ENCODE measurements at places on chromosomes 3 and 15.
A peak's percentile ranks its signal among the peaks of the same experiment; 100 is the strongest.

- no peak for DNase-seq
These were observed 318.5 kb upstream of the ADAMTS9 start for GRCh38 chr3:65006300-65006739.

DNA sequence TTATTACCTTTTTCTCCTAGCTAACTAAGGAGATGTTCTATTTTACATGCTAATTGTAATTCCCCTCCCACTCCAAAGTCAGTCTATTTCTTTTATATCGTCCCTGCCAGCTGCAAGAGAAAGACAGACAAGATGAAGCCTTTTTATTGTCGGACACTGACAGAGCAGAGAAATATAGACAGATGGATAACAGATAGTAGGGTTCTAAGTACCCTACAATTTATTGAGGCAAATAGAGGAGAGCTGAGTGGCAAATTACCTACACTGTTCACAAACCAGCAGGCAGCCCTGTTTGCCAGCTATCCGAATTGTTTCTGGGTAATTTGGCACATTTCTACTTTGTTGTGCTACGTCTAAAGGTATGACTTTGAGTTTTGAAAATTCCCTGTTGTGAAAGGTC lies 392.3 kb upstream of the ZNF717 start:
- DNase-seq = no peak

DNA sequence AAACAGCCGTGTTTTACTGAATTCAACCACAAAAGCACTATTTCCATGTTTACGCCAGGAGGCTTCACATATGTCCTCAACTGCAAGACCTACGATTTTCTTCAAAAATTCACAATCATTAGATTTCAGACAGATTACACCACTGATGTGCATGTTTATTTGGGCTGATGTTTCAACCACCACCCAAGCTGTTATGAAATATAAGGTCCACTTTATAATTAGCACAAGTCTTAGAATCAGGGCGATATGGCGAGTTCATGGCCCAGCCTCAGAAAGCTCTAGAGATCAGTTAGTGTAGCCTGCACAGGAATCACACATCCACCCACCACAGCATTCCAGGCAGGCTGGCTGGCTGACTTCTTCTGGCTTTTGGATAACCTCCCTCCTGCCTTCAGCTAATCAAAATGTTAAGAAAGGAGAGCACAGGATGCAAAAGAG lies 15.4 kb downstream of the SH3BP5 start:
- no peak for DNase-seq

DNA sequence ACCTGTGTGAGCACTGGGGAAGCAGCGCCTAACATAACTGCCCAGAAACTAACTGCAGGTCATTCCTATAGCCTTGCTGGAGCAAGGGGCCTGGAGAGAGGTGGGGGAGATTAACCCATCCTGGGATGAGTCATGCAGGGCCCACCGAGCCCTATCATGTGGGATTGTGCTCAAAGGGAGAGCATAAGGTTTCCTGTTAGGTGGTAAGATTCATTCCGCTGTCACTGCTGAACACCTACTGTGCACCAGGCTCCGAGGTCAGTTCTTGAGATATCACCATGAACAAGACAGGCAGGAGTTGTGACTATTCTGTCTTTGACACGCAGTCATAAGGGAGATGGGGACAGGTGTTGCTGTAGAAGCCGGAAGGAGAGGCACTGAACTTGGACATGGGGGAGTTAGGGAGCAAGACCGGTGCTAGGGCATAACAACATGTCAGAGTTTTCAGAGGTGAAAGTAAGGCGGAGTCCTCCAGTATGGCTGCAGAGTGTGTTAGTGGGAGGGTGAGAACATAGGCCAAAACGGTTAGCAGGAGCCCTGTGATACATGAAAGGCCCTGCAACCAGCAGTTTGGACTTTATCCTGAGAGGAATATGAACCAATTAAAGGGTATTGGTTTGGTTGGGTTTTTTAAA lies 2.4 kb downstream of the SLC25A38 start:
- no peak for DNase-seq

GRCh38 chr3:194139814-194140391 lies 4.0 kb downstream of the HES1 start:
- DNase-seq = no peak

GRCh38 chr3:160106905-160107861 lies 118.0 kb upstream of the C3orf80 start:
- no peak for DNase-seq

- no peak for DNase-seq
These were observed 139.3 kb downstream of the SERPINI1 start for GRCh38 chr3:167874671-167875372.

- no peak for DNase-seq
These were observed 972.5 kb downstream of the GBE1 start for GRCh38 chr3:80788914-80789313.

GRCh38 chr3:127488141-127488672 lies 102.3 kb downstream of the TPRA1 start:
- DNase-seq = no peak

- no peak for DNase-seq
These were observed 248.1 kb downstream of the ERC2 start for GRCh38 chr3:56219894-56220805.

DNA sequence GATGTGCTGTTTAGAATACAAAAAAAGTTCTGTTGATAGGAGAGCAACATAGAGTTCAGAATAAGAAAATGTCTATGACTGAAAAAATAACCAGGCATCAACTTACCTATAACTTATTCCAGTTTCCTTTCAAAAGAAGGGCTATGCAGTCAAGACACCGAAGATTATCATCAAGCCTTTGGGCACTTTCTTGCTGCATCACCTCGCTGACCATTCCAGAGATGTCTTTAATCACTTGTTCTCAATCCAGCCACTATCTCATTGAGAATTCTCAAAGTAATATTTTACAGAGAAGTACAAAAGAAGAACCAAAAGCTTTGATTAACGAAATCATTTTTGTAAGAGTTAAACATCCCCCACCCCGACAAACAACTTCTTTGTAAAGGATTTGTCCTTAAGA lies 198.3 kb upstream of the P2RY1 start:
- no peak for DNase-seq

GRCh38 chr3:182568876-182569275 lies 224.4 kb upstream of the ATP11B start:
- DNase-seq = no peak

DNA sequence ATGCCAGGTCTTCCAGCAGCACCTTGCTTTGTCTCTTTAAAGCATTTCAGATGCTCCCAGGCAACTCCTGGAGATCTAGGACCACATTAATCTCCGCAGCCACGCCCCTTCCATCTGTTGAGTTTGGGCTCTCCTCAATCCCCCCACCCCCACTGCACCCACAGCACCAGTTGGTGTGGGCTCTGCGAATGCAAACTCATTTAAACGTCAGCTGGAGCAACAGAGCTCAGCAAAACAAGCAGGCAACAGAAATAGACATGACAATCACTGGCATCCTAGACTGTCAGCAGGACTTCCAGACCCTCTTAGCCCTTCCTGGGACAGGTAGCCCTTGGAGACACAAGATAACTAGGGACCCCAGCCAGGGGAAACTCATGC lies 106.9 kb downstream of the LSM3 start:
- DNase-seq = no peak

DNA sequence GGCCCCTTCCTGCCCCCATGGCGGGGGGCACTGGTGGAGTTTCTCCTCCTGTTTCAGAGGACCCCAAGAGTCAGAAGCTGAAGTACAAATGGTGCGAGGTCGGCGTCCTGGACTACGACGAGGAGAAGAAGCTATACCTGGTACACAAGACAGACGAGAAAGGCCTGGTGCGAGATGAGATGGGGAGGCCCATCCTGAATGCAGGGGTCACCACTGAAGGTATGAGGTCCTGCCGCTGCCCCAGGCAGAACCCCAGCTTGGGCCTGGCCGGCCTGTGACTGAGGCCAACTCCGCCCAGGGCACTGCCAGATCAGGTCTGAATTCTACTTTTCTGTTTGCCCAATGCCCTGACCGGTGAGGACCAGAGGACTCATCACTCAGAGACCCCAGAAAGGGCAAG lies 15.0 kb downstream of the DNAH1 start:
- no peak for DNase-seq

- DNase-seq = no peak
These were observed 18.7 kb downstream of the DNAJC13 start for GRCh38 chr3:132435911-132436425.

DNA sequence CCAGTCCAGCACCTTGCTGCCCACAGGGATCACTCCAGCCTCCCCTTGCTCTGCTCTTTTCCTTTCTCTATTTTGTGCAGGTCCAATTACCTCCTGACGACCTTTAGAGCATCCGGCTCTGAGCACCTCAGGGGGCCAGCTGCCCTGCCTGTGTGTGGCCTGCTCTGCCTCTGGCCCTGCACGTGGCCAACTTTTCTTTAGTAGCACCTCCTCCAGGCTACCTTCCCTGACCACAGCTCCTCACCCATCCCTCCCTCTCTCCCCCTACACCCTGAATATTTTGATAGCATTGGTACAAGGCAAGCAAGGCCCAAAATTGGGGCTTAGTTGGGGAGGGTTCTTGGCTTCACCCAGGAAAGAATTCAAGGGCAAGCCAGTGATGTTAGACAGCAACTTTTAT lies 66.9 kb upstream of the PRR20G start:
- DNase-seq = no peak

- DNase-seq = no peak
These were observed 56.8 kb upstream of the NANOGP8 start for GRCh38 chr15:35141743-35142471.

GRCh38 chr15:29018120-29018805 lies 132.5 kb downstream of the APBA2 start:
- no peak for DNase-seq

GRCh38 chr15:57190208-57190607 lies 186.1 kb upstream of the CGNL1 start:
- no peak for DNase-seq

GRCh38 chr3:76495216-76495615 lies 544.7 kb upstream of the ROBO2 start:
- no peak for DNase-seq

GRCh38 chr3:67635257-67635656 lies 19.2 kb downstream of the SUCLG2 start:
- no peak for DNase-seq

DNA sequence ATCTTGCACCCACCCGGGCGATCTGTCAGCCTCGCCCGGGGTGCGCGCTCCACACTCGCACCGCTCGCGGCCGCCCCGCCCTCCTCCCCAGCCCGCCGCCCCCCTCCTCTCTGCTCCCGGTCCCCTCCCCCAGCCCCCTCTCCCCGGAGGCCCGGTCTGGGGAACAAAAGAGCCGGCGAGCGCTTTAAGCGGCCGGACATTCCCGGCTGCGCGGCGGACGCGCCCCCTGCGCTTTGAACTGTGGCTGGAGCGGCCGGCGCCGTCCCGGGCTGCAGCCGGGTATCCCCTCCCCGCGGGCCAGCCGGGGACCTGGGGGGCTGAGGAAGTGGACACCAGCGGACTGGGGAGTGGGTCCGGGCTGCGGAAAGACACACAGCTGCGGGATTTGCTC lies at the start of gene IGDCC3:
IGDCC3 (minus strand) TSS at position 27 of the 391 bp plus-strand sequence. CDS start 214 bp downstream, outside the sequence.
- no peak for DNase-seq

- DNase-seq = peak; percentile 55
These were observed 28.8 kb upstream of the HDAC11 start for GRCh38 chr3:13451301-13451673.

GRCh38 chr3:150077581-150078247 lies 107.0 kb upstream of the PFN2 start:
- no peak for DNase-seq

GRCh38 chr3:141965471-141965870 lies 89.0 kb downstream of the ATP1B3 start:
- DNase-seq = no peak

- no peak for DNase-seq
These were observed 190.4 kb downstream of the FOXP1 start for GRCh38 chr3:71393093-71393492.

DNA sequence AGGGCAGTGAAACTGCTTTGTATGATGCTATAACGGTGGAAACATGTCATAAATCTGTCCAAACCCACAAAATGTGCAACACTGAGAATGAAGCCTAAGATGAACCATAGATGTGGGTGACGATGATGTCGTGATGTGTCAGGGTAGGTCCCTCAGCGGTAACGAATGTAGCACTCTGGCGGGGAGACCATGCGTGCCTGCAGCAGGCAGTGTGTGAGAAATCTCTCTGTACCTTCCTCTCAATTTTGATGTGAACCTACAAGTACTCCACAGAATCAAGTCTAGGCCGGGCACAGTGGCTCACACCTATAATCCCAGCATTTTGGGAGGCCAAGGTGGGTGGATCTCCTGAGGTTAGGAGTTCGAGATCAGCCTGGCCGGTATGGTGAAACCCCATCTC lies 268.2 kb upstream of the LYSMD4 start:
- no peak for DNase-seq

DNA sequence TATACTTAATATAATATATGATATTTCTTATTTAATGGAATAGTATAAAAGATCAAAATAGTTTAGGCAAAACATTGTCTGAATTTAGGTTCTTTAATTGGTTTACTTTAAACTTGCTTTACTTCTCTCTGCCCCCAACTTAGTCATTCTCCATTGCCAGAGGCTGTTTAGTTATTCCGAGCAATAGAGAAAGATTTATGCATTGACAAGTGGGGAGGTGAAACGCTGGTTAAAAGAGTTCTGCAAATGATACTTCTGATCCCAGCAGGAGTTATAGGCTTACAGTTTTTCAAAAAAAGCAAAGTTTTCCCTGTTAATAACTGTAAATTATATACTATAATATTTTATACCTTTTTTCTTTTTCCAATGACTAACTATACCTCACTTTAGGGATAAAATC lies 145.4 kb downstream of the EPHA3 start:
- DNase-seq = no peak

- no peak for DNase-seq
These were observed 42.8 kb downstream of the ILDR1 start for GRCh38 chr3:121979246-121979645.

DNA sequence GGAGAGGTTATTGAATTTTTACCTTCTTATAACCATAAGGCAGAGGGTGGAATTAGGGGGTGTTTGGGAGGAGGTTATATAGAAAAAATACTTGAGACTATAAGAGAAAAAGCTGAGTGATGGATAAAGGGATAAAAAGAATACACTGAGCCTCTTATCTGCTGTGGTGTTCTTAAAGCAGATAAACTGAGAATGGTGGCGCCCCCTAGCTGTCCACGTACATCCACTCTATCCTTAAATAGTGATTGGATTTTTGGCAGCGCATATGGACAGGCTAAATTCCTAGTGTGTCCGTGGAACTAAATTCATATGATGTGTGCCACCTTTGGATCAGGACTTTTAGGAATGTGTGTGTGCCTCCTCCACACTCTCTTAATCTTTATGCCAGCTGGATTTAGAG lies 121.1 kb downstream of the OXSM start:
- peak; percentile 52 for DNase-seq

- no peak for DNase-seq
These were observed 3.6 kb downstream of the FYTTD1 start for GRCh38 chr3:197753263-197753662.

- no peak for DNase-seq
These were observed 5.1 kb downstream of the GPD1L start for GRCh38 chr3:32111560-32111959.

All from lower lobe of right lung (tissue), 2 donors.